ENCODE measurements at places on chromosomes 4 and X. TPM values are rescaled to one million over a fixed set of nuclear protein-coding genes. Genes with fewer than 3 reads are reported as not detected.

- no peak for DNase-seq
These were observed 69.2 kb downstream of the PTCHD1 start for GRCh38 chrX:23403849-23404248.

GRCh38 chr4:53816561-53816960 lies 225.3 kb upstream of the LNX1 start:
- no peak for DNase-seq

DNA sequence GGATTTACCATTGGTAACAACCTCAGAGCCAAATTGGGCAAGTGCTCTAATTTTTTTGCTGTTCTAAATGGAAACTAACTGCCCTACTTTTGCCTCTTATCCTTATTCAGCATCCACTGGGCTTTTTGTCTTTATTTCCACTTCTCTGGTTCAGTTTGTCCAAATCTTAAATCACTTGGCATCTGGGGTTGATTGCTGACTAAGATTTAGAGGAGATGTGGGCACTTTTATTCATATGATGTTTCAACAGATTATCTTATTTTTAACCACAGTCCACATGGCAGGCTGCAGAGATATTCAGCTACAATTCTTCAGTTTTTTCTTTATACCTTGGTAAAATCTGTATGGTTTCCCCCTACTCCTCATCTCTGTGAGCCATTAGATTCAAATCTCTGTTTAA lies 1161.4 kb upstream of the PCDH7 start:
- no peak for DNase-seq

GRCh38 chr4:162841753-162842152 lies 324.9 kb downstream of the NAF1 start:
- DNase-seq, result no peak

DNA sequence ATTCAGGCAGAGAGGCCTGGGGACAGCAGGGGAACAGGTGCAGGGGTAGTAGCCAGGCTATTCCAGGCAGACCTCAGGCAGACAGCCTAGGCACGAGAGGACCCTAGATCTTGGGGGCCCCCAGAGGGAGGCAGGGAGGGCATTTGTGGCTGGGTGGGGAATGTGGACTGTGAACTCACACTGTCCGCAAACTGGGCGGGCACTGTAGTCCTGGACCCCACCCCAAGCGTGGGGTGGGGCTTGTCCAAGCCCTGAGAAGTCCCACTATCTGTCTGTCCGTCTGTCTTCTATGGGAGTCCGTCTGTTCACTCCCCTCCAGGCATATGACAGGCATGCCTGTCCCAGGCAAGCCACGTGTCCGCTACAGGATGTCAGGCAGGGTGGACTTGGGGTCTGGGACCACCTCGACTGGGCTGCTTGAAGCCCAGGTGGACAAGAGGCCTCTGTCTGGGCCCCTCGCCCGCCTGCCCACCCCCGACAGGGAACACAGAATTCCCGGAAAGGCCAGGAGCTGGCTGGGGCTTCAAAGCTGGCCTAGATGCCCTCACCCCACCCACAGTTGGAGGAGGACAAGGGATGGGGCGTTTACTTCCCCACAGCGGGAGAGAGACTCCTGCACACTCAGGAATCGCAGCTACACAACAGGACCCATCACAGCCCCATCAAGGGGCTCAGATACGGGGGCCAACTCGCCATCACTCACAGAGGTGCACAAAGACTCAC lies at the start of gene SLC38A5:
Gene SLC38A5, minus strand, starts transcription at position 151 of the 723 bp plus-strand sequence. CDS start 2,336 bp downstream, outside the sequence.
- no peak for DNase-seq

DNA sequence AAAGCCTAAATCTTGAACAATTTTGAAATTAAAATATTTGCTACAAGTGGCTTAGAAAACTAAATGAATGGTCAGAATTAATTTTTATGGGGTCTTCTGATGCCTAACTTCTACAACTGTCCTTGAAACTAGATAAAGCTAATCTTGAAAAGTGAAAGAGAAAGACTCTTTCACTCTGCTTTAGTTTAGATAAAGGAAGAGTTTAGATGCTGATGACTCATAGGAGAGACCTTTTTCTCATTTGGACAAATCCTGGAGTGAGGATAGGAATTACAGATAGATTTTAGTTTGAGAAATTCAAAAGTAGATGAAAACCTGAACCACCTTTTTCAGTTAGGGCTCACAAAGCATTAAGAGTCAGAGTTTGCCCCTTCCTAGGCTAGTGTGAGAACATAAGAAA lies 342.3 kb upstream of the GRID2 start:
- no peak for DNase-seq

The CXCR3 gene
- total RNA-seq, result 8.4 TPM

The REPS2 gene
- 8.7 TPM for total RNA-seq

The HSFX4 gene
- not detected for total RNA-seq

- no peak for DNase-seq
These were observed 314.1 kb downstream of the STK32B start for GRCh38 chr4:5365071-5366008.

The RAB33A gene
- 0.88 TPM for total RNA-seq
